Brain microvascular endothelial cell (primary cell): ENCODE measurements at places on chromosomes 4 and X.
A peak's percentile ranks its signal among the peaks of the same experiment; 100 is the strongest.

GRCh38 chr4:24363751-24364150, 220.6 kb downstream of the DHX15 start:
- DNase-seq = no peak

DNA sequence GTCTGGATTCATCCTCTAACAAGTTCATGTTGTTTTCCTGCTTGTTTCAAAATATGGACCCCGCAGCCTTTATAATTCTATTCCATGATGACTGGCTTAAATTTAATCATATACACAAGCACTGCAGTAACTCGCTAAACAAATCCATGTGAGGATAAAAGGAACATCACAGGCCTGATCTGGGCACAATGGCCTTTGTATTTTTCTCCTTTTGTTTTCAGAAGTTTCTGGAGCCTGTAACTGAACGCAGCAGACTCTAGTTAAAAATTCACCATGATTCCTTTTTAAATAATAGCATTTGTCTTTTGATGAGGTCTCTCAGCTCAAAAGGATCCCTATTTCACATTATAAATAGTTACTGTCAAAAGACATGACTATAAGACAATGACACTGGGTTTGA, 30.2 kb upstream of the TMEM184C start:
- no peak for DNase-seq

GRCh38 chr4:15425520-15425919, 2.3 kb upstream of the C1QTNF7 start:
- no peak for DNase-seq

GRCh38 chr4:125948021-125948420, 633.3 kb downstream of the FAT4 start:
- no peak for DNase-seq

GRCh38 chrX:12817528-12817927, 26.3 kb downstream of the PRPS2 start:
- no peak for DNase-seq

DNA sequence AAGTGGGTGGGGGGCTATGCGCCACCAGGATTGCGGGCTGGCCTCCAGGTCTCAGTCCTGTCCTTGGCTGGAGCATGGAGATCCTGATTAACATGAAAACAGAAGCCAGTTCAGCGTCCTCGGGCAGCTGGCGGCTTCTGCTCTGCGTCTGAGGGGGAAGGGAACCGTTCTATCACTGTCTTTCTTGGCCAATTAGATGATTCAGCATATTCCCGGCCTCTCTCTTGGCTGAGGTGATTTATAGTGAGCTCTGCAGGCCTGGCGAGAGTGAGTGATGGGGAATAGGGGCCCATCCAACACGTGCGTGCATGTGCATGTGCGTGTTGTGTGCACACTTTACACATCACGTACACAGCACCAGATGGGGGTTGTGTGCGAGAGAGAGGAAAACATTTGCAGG, 145.8 kb upstream of the ATP6AP2 start:
- no peak for DNase-seq

DNA sequence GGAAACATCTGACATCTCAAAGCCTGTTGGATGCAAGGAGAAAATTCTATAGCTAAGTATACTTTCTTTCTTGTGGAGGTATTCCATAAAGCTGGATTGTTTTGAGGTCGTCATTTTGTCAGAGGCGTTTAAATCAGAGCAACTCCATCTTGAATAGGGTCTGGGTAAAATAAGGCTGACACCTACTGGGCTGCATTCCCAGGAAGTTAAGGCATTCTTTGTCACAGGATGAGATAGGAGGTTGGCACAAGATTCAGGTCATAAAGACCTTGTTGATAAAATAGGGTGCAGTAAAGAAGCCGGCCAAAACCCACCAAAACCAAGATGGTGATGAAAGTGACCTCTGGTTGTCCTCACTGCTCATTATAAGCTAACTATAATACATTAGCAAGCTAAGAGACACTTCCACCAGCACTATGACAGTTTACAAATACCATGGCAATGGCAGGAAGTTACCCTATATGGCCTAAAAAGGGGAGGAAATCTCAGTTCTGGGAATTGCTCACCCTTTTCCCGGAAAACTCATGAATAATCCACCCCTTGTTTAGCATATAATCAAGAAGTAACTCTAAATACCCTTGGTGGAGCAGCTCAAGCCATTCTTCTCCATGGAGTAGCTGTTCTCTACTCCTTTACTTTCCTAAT, 11.9 kb downstream of the HSD17B13 start:
- DNase-seq = no peak

GRCh38 chrX:9627922-9628321, 137.7 kb downstream of the GPR143 start:
- no peak for DNase-seq

GRCh38 chr4:55947254-55947882, 1.4 kb upstream of the CEP135 start:
- DNase-seq = peak; percentile 6

- DNase-seq = no peak
Measured at GRCh38 chrX:129769467-129770154, 10.1 kb upstream of the SASH3 start.

- DNase-seq = no peak
Measured at GRCh38 chr4:142961866-142962265, 115.8 kb upstream of the INPP4B start.

GRCh38 chr4:144782345-144782744, 136.4 kb downstream of the HHIP start:
- no peak for DNase-seq

GRCh38 chr4:5989236-5990225, 28.7 kb downstream of the C4orf50 start:
- no peak for DNase-seq

DNA sequence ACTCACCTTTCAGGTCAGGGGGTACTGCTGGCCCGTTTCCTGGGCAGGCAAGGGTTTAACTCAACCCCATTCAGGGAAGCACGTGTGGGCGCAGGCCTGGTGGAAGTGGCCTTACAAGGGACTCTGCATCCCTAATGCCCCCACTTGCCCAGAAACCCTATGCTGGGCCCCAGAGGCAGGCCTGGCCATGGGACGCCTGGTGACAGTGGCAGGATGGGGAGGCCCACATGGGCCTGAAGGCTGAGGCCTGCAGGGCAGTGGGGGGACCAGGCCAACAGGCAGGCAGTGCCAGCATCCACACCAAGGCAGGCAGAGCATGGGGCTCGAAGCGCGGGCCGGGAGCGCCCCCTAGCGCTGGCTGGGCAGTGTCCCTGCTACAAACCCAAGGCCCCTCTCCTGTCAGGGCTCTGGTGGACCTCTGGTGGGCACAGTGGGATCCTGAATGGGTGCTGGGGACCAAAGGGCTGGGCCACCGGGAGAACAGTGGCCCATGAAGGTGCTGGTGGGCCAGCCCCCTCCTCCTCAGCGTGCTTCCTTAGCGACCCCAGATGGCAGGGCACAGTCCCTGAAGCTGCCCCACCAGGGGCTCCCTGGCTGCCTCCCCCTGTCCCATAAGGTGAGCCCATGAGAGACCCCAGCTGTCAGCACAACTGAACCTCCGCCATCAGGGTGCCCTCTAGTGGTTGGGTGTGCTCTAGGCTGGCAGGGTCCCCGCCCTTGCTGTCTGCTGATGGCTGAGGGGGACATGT, 16.8 kb downstream of the FGFR3 start:
- peak; percentile 32 for DNase-seq

DNA sequence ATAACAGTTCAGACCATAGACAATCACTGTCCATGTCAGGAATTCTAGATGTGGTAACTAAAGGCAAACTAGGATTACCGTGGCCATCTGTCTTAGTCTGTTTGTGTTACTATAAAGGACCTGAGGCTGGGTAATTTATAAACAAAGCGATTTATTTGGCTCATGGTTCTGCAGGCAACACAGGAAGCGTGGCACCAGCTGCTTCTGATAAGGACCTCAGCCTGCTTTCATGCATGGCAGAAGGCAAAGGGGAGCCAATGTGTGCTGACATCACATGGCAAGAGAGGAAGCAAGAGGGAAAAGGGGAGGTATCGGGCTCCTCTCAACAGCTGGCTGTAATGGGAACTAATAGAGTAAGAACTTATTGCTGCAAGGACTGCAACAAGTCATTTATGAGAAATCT, 376.7 kb downstream of the GPM6A start:
- DNase-seq = no peak

DNA sequence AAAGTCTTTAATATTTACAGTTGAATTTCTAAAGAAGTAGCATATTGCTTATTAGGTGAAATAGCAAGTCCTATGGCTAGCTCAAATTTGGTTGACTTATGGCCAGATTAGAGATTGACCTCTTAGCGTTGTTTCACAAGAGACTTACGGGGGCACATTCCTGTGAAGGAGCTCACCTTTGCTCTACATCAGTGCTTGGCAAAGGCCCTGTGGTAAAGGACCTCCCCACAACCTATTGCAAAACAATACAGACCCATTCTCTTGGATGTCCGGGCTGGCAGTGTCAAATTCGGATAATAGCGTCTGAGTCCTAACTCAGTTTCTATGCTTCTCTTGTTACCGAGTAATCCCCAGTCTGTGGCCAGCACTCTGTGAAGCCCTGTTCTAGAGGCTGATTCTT, 10.9 kb downstream of the PDHA1 start:
- DNase-seq = no peak

DNA sequence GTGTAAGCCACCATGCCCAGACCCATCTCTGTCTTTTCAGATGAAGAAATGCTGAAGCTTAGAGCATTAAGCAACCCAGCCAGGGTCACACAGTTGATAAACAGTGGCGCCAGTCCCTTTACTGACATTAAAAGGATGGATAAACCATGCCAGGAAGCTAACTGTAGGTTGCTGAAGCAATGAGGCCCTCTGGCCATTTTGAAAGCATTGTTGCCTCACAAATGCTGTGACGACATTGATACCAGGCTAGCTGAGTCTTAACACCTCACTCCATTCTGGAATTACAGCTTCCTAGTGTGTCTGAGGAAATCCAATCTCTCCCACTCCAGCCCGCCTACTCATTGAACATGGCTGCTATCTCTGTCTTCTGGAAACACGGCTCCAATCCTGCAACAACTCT, 89.7 kb downstream of the LNX1 start:
- no peak for DNase-seq

GRCh38 chr4:182582245-182582644, 334.9 kb downstream of the DCTD start:
- DNase-seq = no peak

DNA sequence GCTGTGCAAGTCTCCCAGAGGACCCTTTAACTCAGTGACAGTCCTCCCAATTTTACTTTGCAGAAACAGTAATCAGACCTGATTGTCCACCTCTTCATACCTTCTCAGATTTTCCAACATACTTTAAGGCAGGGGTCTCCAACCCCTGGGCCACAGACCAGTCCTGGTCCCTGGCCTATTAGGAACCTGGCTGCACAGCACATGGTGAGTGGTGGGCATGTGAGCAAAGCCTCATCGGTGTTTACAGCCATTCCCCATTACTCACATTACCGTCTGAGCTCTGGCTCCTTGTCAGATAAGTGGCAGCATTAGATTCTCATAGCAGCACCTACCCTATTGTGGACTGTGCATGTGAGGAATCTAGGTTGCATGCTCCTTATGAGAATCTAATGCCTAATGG, 74.3 kb downstream of the TECRL start:
- no peak for DNase-seq

DNA sequence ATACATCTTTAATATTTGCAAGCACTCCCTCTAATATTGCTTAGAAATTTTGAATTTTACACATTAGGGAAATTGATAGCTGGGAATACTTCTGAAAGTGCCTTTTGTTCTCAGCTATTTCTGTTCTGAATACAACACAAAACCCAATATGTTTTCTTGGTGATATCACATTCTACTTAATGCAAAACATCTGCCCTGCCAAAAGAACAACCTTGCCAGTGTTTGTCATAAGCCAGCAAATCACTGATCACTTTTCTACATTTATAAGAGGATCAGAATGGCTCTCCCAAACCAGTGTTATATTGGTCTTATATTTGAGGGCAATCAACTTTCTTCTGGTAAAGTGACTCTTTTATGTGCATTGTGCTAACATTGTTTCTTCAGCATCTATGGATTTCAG, 126.8 kb upstream of the APOOL start:
- no peak for DNase-seq

DNA sequence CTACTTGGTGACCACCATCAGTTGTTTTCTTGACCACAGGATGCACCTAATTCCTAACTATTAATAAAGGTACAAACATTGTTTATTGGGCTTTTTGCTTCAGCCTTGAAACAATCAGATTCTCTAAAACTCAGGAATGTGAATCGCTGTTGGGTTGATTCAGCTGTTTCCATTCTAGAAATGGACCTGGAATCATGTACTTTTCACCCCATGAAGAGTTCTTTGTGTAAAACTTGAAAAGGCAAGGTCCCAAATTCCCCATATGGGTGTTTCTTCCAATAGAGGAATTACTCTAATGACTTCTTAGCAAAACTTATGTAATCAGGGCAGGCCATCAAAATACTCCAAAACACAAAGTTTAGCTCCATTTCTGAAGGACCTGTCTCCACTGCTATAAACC, 7.4 kb downstream of the AFAP1 start:
- DNase-seq = no peak

DNA sequence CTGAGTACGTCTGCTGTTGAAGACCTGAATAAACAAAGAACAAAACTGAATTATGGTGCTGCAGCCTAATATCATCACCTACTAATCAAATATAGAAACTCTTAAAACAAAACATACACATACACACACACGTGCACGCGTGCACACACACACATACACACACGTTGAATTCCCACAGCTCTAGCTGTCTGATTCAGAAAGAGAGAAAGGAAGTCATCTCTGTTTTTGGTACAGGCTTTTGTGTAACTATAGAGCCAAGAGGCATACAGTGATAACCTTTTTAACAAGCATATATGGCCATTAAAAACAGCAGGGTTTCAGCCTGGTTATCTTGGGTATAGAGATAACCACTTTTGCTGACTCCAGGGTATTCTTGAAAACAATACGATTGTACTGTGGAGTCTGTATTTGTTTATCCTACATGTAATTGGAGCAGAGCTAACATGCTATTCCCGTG, 823.2 kb downstream of the CCSER1 start:
- DNase-seq = no peak

DNA sequence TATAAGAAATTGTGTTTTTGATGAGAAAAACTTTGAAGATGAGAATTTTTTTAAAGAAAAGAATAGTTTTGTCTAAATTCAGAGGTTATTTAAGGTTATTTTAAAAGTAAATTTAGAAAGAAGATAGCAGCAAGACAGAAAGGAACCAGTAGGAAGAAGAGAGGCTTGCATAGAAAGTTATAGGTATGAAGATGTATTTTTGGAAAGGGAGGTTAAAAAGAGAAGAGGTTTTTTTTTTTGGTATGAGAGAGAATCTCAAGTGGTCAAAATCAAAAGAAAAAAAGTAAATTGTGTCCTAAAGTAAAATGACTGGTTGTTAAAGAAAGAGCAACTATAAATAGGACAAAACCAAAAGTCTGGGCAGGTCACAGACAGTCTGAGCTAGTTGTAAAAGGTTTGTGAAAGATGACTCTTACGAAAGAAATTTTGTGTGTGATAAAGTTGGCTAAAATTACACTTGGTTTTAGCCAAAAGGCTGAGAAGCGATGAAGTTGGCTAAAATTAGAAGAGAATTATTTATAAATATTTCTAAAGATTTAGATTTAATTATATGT, 16.4 kb upstream of the EIF4E start:
- peak; percentile 48 for DNase-seq

GRCh38 chr4:89906777-89907521, 12.3 kb downstream of the MMRN1 start:
- no peak for DNase-seq

- no peak for DNase-seq
Measured at GRCh38 chr4:42248972-42249371, 96.5 kb upstream of the BEND4 start.

GRCh38 chr4:82891707-82892466, 934 bp upstream of the SEC31A start:
- DNase-seq = no peak

- no peak for DNase-seq
Measured at GRCh38 chr4:41473176-41473575, 64.8 kb upstream of the LIMCH1 start.
